ENCODE measurements at places on chromosomes 16 and 17.

GRCh38 chr16:10941127-10941933 lies 938 bp downstream of the DEXI start:
- DNase-seq: no peak

- DNase-seq: no peak
Measured at GRCh38 chr16:12833926-12834325, 30.2 kb upstream of the CPPED1 start.

GRCh38 chr16:47947723-47948122 lies 208.1 kb downstream of the ABCC12 start:
- DNase-seq: no peak

DNA sequence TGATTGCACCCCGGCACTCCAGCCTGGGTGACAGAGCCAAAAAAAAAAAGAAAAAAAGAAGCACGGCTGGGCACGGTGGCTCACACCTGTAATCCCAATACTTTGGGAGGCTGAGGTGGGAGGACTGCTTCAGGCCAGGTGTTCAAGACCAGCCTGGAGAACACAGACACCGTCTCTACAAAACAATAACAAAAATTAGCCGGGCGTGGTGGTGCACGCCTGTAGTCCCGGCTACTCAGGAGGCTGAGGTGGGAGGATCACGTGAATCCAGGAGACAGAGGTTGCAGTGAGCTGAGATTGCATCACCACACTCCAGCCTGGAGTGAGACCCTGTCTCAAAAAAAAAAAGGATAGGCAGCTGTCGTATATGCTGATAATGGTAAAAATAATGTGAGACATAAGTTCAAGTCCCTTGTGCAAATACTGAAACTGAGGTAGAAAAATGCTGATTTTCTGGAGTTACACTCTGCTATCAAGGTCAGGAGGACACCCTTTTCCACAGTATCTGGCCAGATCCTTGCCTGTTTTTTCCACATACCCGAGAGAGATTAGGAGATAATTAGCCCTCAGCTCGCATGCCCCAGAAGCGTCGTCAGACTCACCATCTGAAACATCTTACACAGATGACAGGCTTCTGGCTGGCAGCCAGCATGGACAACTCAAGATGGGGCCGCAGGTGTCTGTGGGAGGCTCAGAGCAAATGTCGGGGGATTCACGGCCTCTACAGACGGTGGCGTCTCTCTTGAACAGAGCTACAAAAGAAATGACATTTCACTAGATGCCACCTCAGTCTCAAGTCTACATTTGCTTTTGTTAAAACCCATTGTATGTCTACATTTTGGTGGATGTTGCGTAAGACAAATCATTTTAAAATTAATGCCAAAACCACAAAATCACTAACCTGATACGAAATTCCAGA lies 36.8 kb downstream of the WDR45B start:
- no peak for DNase-seq

GRCh38 chr16:16159662-16160061 lies 63.6 kb downstream of the ABCC6 start:
- DNase-seq: no peak

DNA sequence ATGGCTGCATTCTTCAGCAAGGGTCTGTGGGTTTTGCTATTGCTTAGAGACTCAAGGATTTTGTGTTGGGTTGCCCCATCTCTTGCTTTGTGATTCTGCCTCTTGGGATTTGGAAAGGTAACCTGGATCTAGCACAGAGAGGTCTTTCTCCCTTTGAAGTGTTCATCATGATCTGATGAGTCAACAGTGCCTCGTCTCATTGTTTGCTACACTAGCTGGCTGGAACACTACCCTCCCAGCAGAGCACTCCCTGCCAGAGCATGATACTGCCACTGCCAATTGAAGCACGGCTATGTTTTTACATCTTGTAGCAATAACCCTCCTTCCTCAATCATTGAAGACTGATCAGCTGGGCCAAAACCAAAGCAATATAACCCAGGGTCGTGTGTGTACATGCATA lies 361.0 kb downstream of the CDH13 start:
- DNase-seq: no peak

- no peak for DNase-seq
Measured at GRCh38 chr16:74290356-74290755, 6.3 kb upstream of the PSMD7 start.

- DNase-seq: no peak
Measured at GRCh38 chr16:68510775-68511174, 28.3 kb upstream of the ZFP90 start.

DNA sequence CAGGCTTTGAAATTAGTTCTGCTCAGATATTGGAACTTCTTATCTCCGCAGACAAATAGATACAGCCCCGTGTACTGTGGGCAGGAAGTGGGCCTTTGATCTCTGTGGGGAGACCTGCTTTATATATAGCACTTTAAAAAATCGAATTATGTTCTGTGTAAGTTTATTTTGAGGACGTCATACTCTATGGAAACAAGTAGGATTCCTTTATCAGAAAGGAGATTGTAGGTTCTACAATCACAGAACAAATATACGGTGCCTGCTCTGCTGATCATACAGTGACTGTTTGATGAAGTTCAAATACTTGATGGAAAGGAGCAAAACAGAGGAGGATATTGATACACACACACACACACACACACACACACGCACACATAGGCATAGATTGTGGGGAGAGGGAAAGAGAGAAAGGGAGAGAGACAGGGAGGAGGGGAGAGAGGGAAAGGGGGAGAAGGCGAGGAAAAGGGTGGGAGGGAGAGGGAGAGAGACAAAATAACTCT lies 14.7 kb upstream of the TMEM220 start:
- no peak for DNase-seq

- DNase-seq: no peak
Measured at GRCh38 chr16:12083631-12084030, 107.1 kb downstream of the SNX29 start.

DNA sequence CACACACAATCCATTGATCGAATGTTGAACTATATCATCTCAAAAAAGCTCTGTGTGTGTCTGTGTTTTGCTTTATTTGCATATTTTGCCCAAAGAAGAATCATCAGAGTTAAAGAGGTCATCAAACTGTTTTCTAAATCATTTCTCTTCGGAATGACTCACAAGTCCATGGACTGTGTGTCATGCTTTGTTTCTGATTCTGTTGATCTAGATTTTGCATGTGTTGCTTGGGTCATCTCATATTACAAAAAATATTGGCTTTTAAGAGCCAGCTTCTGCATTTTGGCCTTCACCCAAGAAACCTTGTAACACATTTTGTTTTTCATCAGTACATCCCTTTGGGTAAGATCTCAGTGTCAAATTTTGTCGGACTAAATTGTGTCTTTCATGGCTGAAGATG lies 471.2 kb upstream of the HSBP1 start:
- DNase-seq: no peak

Data from cortex of kidney (tissue), 1 donor.